ENCODE measurements at places on chromosomes 3 and 15. TPM values are rescaled to one million over a fixed set of nuclear protein-coding genes. Genes with fewer than 3 reads are reported as not detected.

Gene CILP
- total RNA-seq = 7.8 TPM

Gene TNK2
- total RNA-seq = 28.9 TPM

Gene GOLGA6L25
- total RNA-seq = not detected

Gene HESX1
- 0.77 TPM for total RNA-seq

Gene VGLL3
- 3.6 TPM for total RNA-seq

Gene CEP63
- total RNA-seq = 35.1 TPM

Gene CFAP100
- not detected for total RNA-seq

Gene CNTN4
- 3.2 TPM for total RNA-seq

Gene TIMP4
- total RNA-seq = 15.0 TPM

Gene COL7A1
- 24.5 TPM for total RNA-seq

Gene IL20RB
- 0.12 TPM for total RNA-seq

Gene NDN
- total RNA-seq = 35.5 TPM

Gene NR2E3
- total RNA-seq = not detected

Gene MAP6D1
- 2.3 TPM for total RNA-seq
